ENCODE measurements at places on chromosomes 5 and 9. TPM values are rescaled to one million over a fixed set of nuclear protein-coding genes. Genes with fewer than 3 reads are reported as not detected.

FAXDC2 gene
- 3.1 TPM for total RNA-seq

PCDHA9 gene
- not detected for total RNA-seq

IFNA13 gene
- total RNA-seq: not detected

GLRA1 gene
- not detected for total RNA-seq

S100Z gene
- not detected for total RNA-seq

GRCh38 chr5:79130781-79131180, 19.2 kb downstream of the BHMT start:
- H3K27me3 ChIP-seq: no peaks in the 10 kb centered on the region
- H3K4me1 ChIP-seq: peaks cover 2% of the 10 kb centered on the region
- no peak overlapping the region for H3K4me3 ChIP-seq
- DNase-seq: no peak
- no peak overlapping the region for H3K27ac ChIP-seq

- H3K27me3 ChIP-seq: no peaks in the 10 kb centered on the region
- DNase-seq: no peak
- H3K36me3 ChIP-seq: no peaks in the 10 kb centered on the region
- H3K4me3 ChIP-seq: no peak overlapping the region
- H3K27ac ChIP-seq: no peak overlapping the region
Observed at GRCh38 chr9:33148367-33149014, 18.6 kb downstream of the B4GALT1 start.

DNA sequence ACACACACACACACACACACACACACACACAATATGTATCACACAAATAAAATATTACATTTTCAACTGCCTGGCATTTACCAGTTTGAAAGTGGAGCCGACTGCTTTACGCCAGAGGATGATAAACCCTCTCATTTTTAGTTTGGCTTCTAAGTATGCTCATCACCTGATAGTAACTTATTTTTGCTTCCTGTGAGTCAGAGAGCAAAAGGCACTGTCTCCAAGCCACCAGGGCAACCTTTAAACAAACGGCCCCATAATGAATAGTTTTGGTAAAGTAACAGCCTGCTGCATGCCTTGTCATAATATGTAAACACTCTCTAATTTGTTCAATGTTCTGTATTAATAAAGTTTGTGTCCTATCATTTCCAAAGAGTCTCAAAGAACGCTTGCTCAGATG, 26.9 kb downstream of the KLF4 start:
- no peaks in the 10 kb centered on the region for H3K36me3 ChIP-seq
- peaks cover 5% of the 10 kb centered on the region for H3K4me1 ChIP-seq
- no peaks in the 10 kb centered on the region for H3K27me3 ChIP-seq
- H3K4me3 ChIP-seq: no peak overlapping the region

DNA sequence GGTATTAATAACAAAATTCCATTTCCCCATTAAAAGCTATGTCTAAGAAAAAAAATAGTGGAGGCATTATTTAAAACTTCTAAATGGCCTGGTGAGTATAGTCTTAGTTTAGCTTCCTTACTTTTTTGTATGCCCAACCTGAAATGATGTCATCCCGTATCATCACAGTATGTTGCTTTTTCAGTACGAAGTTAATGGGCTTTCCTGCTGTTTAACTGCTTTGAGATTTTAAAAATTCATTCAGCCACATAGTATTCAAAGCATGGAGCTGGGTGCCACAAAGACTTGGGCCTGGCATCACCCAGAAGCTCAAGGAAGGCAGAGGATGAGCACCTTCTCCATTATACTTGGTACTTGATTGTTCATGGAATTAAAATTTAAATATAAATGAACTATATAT, 7.4 kb downstream of the F2RL2 start:
- no peak for DNase-seq
- H3K4me3 ChIP-seq: no peak overlapping the region
- H3K27me3 ChIP-seq: no peaks in the 10 kb centered on the region
- H3K27ac ChIP-seq: no peak overlapping the region
- H3K36me3 ChIP-seq: no peaks in the 10 kb centered on the region
- H3K4me1 ChIP-seq: no peaks in the 10 kb centered on the region
